ENCODE measurements at places on chromosomes 2 and 18.

DNA sequence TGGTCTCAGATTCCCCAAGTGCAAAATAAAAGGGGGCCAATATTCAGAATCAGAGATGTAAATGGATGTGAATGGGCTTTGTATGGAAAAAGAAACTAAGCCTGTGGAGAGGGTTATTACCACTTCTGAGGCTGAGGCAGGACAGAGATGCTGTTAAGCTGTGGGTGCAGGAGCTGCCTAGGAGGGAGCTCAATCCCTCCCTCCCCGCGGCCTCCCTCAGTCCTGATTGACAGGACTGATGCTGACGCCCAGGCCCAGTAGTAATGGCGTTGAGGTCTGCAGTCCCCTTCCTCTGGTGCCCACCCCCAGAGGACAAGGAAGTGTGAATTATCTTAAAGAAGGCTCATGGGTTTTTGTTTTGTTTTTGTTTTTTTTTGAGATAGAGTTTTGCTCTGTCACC, 40.4 kb downstream of the PSD4 start:
- DNase-seq = no peak

- DNase-seq = no peak
Measured at GRCh38 chr18:272650-273049, 4.8 kb upstream of the THOC1 start.

- no peak for DNase-seq
Measured at GRCh38 chr18:58443671-58444070, 185.2 kb downstream of the ALPK2 start.

GRCh38 chr18:76970770-76971559, 148.6 kb downstream of the ZNF236 start:
- DNase-seq = no peak

DNA sequence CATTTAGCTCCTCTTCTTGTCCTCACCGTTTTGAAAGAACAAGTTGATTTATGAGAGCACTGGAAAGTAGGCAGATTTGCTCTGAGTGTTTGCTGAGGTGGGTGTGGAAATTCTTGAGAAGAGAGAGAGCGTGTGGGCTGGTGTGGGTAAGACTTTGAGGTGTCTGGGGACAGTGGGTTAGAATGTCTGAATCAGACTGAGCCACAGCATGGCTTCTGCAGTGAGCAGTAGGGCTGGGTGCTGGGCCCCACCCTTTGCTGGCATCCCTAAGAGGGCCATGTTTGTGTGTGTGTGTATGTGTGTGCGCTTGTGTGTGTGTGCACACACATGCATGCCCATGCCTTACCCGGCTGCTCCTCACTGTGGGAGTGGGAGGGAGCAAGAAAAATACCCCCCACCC, 63.7 kb downstream of the COPS8 start:
- DNase-seq = no peak

GRCh38 chr18:73962256-73962655, 185.4 kb downstream of the FBXO15 start:
- no peak for DNase-seq

- DNase-seq = no peak
Measured at GRCh38 chr2:197894751-197895274, 90.4 kb downstream of the PLCL1 start.

DNA sequence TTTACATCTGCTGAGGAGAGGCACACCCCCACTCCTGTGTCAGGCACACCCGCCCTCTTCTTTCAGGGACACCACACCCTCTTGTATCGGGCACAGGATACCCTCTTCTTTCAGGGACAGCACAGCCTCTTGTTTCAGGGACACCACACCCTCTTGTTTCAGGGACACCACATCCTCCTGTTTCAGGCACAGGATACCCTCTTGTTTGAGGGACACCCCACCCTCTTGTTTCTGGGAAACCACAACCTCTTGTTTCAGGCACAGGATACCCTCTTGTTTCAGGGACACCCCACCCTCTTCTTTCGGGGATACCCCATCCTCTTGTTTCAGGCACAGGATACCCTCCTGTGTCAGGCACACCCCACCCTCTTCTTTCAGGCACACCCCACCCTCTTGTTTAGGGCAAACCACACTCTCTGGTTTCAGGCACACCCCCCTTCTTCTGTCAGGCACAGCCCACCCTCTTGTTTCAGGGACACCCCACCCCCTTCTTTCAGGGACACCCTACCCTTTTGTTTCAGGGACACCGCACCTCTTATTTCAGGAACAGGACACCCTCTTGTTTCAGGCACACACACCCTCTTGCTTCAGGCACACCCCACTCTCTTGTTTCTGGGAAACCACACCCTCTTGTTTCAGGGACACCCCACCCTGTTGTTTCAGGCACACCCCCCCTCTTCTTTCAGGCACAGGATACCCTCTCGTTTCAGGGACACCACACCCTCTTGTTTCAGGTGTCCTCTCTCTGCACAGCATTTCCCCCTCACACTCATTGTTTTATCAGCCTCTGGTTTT, 96.2 kb downstream of the TPO start:
- DNase-seq = no peak

DNA sequence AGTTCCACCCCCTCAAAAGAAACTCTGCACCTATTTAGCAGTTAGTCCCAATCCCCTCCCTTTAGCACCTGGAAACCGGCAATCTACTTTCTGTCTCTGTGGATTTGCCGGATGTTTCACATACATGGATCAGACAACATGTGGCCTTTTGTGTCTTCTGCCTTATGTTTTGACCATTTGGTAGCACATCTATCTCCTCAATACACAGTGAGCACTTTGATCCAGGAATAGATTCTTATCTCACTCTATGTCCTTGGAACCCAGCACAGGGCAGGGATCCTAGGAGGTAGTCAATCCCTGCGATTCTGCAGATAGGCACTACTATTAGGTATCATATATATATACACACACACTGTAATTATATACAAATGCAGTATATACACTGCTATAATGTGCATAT, 3.8 kb upstream of the OTOF start:
- DNase-seq = no peak

- DNase-seq = no peak
Measured at GRCh38 chr18:49177812-49178211, 227.0 kb upstream of the SMAD7 start.

DNA sequence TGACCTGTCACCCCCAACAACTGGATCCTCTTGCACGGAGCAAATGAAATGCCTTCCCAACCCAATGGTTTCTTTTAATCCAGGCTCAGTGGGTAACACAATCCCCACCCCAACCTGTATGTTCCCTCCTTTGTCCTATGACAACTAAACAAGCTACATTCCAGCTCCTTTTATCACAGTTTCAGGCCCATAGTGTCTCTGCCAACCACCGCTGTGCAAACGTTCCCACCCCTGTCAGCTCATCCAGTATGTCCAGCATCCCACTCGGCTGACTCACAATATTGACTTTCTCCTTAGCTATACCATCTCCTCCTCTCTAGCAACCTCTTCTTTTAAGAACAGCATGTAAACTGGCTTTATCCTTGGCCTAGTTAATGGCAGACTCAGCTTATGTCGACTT, 117.9 kb upstream of the PPP1CB start:
- DNase-seq = no peak

GRCh38 chr2:226079671-226080181, 680.2 kb downstream of the NYAP2 start:
- no peak for DNase-seq

DNA sequence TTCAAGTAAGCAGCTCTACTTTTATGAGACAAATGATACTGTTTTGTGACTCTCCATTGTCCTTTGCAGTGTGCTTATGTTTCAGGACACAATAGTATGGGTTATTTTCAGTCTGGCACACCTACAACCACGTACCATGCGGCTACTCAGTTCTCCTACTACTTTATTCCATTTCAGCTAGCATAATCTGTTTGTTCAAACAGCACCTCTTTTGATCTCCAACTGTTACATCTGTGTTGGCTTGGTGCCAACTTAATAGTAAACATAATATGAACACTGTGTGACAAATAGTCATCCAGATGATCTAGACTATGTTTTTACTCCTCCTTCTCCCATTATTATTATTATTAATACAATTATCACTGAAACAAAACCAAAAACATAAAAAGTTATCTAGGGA, 40.5 kb downstream of the MYO3B start:
- DNase-seq = no peak

- no peak for DNase-seq
Measured at GRCh38 chr2:70081221-70081620, 6.1 kb upstream of the PCBP1 start.

- DNase-seq = no peak
Measured at GRCh38 chr2:220191737-220192136, 564.3 kb downstream of the SLC4A3 start.

DNA sequence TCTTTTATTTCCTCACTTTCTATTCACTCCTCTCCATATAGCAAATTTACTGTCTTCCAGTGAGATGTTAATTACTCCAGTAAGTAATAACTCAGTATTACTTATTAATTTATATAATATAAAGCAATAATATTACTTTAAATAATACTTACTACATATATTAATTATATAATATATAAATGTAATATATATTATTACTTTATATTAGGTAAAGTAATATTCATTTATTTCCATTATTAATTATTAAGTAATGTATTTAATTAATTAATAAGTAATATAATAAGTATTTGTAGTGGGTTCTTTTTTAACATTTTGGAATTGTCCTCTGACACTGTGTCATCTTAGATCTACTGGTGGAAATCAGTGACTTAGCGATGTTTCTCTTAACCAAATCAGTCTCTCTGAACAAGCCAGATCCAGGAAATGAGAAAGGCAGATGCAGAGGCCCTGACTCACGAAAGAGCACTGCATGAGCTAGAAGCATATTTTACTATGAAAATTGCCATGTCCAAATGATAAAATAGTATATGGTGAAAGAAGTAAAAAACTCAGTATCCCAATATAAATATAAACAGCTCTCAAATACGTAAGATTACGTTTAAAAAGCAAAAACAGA, 115.9 kb downstream of the DSEL start:
- no peak for DNase-seq

- no peak for DNase-seq
Measured at GRCh38 chr2:238425979-238426567, 654 bp upstream of the ASB1 start.

- no peak for DNase-seq
Measured at GRCh38 chr18:28407681-28408080, 230.8 kb upstream of the CDH2 start.

GRCh38 chr2:20796374-20796791, 26.5 kb downstream of the LDAH start:
- no peak for DNase-seq

DNA sequence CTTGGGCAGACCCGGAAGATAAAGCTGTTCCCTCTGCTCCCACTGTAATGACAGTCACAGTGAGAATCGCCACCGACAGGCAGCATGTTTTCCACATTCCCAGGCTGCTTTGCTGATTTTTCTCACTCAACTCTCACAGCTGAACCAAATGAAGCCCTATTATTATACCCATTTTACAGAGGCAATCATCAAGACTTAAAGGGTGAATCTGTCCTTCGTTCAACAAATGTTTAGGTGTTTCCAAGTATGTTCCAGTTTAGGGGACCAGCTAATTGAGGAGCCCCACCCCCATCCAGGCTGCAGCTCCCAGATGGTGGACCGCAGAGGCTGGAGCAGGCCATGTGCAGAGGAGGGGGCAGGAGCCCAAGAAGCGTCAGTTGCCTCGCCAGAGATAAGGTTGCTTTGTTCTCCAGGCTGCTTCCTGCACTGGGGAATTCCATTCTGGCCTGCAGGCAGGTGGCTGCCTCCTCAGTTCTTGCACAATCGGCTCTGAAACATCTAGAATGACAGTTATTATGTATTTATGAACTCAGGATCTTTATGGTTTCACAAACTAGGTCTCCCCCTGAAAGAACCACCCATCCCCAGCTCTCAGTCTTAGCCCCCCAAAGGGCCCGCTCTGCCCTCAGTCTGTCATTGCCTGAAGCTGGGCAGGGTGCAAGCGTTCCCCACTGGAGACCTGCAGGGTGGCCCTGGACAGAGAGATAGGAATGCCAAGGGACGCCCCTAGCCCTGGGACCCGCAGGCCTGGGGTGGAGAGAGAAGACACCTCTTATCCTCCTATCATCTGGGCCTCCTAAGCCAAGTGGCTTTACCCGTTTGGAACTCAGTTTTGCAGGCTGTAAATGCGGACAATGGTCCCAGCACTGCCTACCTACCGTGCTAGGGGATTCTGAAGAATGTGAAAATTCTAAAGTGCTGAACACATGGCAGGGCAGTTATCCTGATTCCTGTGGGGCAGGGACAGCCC, 49.1 kb upstream of the MYCN start:
- no peak for DNase-seq

- no peak for DNase-seq
Measured at GRCh38 chr2:138293549-138293948, 208.0 kb upstream of the SPOPL start.

DNA sequence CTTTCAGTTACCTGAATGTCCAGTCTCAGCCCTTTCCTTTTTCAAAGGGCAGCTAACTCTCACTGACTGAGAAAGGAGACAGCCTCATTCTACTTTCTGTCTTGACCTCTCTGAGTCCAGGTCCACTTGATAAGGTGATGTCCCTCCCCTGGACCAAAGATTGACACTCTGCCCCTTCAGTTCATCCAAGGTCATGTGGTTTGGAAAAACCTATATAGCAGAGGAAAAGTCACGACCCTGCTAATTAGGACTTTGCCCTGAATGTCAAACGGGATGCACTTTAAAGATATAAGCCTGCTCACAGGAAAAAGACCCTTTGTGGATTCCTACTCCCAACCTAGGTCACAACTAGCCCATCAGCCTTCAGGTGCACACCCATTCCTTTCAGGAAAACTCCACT, 208.3 kb downstream of the AGPS start:
- DNase-seq = no peak

- DNase-seq = no peak
Measured at GRCh38 chr2:32136097-32136496, 29.6 kb upstream of the SLC30A6 start.

GRCh38 chr2:66803726-66804125, 368.8 kb downstream of the MEIS1 start:
- no peak for DNase-seq

DNA sequence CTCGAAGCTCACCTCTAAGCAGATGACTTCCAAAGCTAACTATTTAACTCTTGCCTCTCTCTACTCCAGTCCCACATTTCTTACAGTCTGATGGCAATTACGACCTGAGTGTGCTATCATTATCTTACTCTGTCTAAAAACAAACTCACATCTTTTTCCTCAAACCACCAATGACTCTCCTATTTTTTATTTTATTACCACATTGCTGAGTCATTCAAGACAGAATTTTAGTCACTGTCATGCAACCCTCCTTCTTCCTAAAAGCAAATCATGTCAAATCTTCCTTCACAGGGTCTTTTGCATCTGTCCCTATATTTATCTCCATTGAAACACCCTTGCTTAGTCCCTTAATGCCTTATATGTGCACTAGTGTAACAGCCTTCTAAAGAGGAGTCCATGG, 34.6 kb upstream of the C2orf15 start:
- no peak for DNase-seq

GRCh38 chr2:188884517-188884916, 89.7 kb upstream of the COL3A1 start:
- DNase-seq = no peak

DNA sequence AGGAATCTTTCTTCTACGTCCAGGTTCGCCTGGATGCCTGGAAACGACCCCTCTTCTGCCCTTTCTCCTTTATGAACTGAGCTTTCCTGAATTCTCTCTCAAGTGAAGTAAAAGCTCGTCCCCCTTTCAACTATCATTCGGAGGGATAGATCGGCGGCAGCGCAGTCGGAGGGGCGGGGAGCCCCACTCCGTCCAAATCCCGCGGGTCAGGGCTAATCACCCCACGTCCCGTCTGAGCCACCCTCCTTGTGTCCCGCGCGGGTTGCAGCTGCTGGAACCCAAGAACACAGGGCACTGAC, 367 bp downstream of the FBXO48 start:
- DNase-seq = no peak

GRCh38 chr18:26438980-26439379, 109.4 kb downstream of the KCTD1 start:
- no peak for DNase-seq

Data from forelimb muscle (tissue), 1 donor.